ENCODE measurements at places on chromosomes 4 and X.
A peak's percentile ranks its signal among the peaks of the same experiment; 100 is the strongest.

- no peak overlapping the region for H3K27ac ChIP-seq
- H3K4me1 ChIP-seq = no peaks in the 10 kb centered on the region
- H3K36me3 ChIP-seq = no peaks in the 10 kb centered on the region
- no peak overlapping the region for H3K4me3 ChIP-seq
Observed at GRCh38 chrX:40933706-40934425, 151.4 kb upstream of the USP9X start.

DNA sequence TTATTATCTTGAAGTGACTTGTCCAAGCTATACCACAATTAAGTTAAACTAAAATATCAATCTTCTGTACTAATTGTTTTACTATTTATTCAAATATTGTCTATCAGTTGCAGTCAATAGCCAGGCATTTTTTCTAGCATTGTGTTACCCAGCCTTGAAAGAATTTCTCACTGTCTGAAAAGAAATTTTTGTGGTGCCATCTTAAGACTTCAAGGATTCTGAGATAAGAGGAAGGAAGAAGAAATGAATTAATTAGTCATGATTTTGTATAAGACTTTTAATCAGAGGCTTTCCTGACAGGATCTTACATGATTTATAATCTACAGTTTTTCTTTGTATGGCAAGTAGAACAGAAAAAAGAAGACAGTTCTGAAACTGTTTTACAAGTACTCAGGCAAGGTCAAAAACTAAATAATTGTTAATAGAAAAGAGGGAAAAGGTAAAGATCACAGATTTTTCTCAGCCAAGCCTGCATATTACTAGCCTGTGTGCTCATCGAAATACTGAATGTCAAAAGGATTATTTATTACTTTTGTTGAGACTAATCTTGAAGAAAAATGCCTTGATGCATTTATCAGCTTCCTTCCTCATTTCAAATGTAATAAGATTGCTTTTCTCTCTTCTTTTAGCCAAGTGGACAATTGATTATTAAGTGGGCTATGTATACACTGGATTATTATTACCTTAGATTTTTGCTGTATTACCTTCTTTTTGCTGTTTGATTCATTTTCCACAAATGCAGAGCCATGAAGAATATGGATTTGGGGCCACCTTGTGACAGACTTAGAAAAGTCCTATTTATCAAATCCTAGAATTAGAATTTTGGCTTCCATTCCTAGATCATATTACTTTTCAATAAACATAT lies 53.8 kb downstream of the CXCL1 start:
- no peak overlapping the region for H3K27ac ChIP-seq
- DNase-seq = no peak
- no peaks in the 10 kb centered on the region for H3K27me3 ChIP-seq
- H3K4me3 ChIP-seq = no peak overlapping the region
- no peaks in the 10 kb centered on the region for H3K4me1 ChIP-seq

DNA sequence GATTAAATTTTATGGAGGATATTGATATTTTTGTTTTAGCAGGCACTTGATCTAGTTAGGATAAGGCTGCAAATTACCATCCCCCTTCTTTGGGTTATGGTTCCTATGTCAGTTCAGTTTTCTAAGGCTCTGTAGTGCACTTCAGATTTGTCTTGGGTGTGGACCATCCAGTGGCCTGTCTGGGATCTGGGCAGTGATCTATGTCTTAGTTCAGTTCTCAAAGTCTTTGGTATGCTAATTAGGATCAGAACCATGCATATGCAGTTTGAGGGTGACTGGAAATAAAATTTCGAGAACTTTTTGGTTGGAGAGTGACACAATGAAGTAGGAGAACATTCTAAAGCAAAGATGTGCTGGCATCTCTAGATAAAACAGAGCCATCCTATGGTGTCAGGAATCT lies 388.2 kb downstream of the MID1IP1 start:
- no peaks in the 10 kb centered on the region for H3K27me3 ChIP-seq
- H3K27ac ChIP-seq = no peak overlapping the region
- no peak for DNase-seq
- H3K4me1 ChIP-seq = no peaks in the 10 kb centered on the region

GRCh38 chr4:137521053-137521452 lies 11.2 kb downstream of the PCDH18 start:
- no peak for DNase-seq
- no peak overlapping the region for H3K4me3 ChIP-seq
- H3K27ac ChIP-seq = no peak overlapping the region
- no peaks in the 10 kb centered on the region for H3K27me3 ChIP-seq
- no peaks in the 10 kb centered on the region for H3K4me1 ChIP-seq

GRCh38 chrX:2423282-2423681 lies 77.5 kb downstream of the DHRSX start:
- H3K36me3 ChIP-seq = peaks cover 5% of the 10 kb centered on the region
- no peak for DNase-seq
- H3K4me1 ChIP-seq = no peaks in the 10 kb centered on the region
- H3K27me3 ChIP-seq = no peaks in the 10 kb centered on the region

DNA sequence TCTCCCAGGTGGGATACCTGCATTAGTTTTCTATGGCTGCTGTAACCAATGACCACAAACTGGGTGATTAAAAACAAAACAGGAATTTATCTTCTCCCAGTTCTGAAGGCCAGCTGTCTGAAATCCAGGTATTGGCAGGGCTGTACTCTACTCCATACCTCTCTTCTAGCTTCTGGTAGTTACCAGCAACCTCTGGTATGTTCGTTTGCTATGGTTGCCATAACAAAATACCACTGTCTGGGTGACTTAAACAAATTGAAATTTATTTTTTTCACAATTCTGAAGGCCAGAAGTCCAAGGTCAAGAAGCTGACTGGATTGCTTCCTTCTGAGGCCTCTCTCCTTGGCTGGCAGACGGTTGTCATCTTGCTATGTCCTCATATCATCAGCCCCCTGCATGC lies 642.1 kb upstream of the TENM3 start:
- no peaks in the 10 kb centered on the region for H3K36me3 ChIP-seq
- H3K4me1 ChIP-seq = no peaks in the 10 kb centered on the region
- peak; percentile 76 for DNase-seq
- no peak overlapping the region for H3K4me3 ChIP-seq
- no peak overlapping the region for H3K27ac ChIP-seq

DNA sequence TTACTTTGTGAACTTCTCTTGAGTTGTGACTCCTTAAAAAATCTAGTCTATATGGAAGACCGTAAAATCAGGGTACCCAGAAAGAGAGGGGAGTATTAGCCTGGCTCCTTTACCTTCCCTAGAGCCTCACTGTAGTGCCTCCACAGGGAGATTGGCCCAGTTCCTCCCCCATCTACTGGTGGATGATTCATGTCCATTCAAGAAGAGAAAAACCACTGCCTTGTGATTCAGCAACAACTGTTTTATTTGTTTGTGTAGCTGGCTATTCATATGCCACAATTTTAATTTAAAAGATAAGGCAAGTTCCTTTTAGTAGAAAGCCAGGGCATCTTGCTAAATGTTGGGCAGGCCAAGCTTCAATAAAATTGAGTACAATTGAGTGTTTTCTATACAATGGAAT lies 221.8 kb upstream of the KCNIP4 start:
- no peaks in the 10 kb centered on the region for H3K36me3 ChIP-seq
- DNase-seq = no peak
- no peaks in the 10 kb centered on the region for H3K27me3 ChIP-seq
- no peak overlapping the region for H3K27ac ChIP-seq
- H3K4me3 ChIP-seq = no peak overlapping the region

GRCh38 chr4:144644368-144645101 lies 1.4 kb upstream of the HHIP start:
- no peak for DNase-seq
- H3K27me3 ChIP-seq = peaks cover 28% of the 10 kb centered on the region
- H3K27ac ChIP-seq = no peak overlapping the region
- no peak overlapping the region for H3K4me3 ChIP-seq

- H3K27ac ChIP-seq = no peak overlapping the region
- no peaks in the 10 kb centered on the region for H3K36me3 ChIP-seq
- DNase-seq = no peak
- H3K4me3 ChIP-seq = no peak overlapping the region
- no peaks in the 10 kb centered on the region for H3K27me3 ChIP-seq
Observed at GRCh38 chr4:55758570-55758969, 61.0 kb upstream of the EXOC1L start.

DNA sequence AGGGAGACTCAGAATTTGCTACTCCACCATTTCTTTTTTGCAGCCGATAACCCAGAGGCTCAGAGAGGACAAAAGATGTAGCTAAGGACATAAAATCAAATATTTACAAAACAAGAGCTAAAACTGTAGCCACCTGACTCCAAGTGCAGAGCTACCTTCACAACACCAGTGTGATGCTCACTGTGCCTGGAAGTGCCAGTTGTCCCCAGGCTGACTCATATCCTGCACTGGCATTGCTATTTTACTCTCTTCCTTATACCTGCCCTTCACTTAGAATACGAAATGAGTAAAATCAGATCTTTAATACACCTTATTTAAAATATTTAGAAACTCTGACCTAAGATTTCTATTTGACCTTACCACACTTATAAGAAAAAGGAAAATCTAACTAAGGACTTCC lies 39.5 kb downstream of the SLC7A11 start:
- no peak overlapping the region for H3K27ac ChIP-seq
- H3K36me3 ChIP-seq = no peaks in the 10 kb centered on the region
- no peaks in the 10 kb centered on the region for H3K27me3 ChIP-seq
- H3K4me3 ChIP-seq = no peak overlapping the region
- no peaks in the 10 kb centered on the region for H3K4me1 ChIP-seq
- no peak for DNase-seq

GRCh38 chrX:124548571-124548970 lies 202.2 kb downstream of the SH2D1A start:
- H3K27ac ChIP-seq = no peak overlapping the region
- no peaks in the 10 kb centered on the region for H3K27me3 ChIP-seq
- no peaks in the 10 kb centered on the region for H3K4me1 ChIP-seq

DNA sequence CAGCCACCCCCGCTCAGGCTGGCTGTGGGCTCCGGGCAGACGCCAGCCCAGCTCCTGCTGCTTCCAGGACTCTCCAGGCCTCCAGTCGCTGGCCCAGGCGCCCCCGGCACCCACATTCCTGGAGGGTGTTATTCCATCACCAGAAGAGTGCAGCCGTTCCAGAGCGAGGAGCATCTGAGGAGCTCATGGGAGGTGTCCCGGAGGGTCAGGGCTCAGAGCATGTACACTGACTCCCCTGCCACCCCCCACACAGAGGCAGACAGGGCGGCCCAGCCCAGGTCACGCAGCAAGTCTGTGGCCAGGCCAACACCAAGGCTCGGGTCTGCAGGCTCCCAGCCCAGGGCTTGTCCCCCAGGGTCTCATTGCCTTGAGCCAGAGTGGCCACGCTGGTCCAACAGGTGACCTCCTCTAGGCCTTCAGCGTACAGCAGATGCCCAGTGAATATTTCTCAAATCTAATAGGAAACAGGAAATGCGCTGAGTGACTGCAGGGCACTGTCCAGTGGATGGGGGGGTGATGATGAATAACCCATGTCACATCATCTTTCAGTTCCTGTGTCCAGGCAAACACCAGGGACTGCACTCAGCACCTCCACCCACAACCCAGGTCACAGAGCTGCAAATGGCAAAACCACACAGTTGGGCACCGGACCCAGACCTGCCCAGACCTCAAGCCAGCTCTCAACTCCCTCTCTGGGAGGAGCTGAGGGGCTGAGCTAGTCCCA lies 37.2 kb downstream of the ABLIM2 start:
- no peaks in the 10 kb centered on the region for H3K27me3 ChIP-seq
- no peak overlapping the region for H3K4me3 ChIP-seq
- H3K27ac ChIP-seq = no peak overlapping the region
- H3K4me1 ChIP-seq = peaks cover 17% of the 10 kb centered on the region
- no peaks in the 10 kb centered on the region for H3K36me3 ChIP-seq

GRCh38 chr4:48129307-48130014 lies 4.6 kb downstream of the TXK start:
- peaks cover 7% of the 10 kb centered on the region for H3K4me1 ChIP-seq
- no peak overlapping the region for H3K27ac ChIP-seq
- H3K4me3 ChIP-seq = no peak overlapping the region
- DNase-seq = no peak
- no peaks in the 10 kb centered on the region for H3K27me3 ChIP-seq

DNA sequence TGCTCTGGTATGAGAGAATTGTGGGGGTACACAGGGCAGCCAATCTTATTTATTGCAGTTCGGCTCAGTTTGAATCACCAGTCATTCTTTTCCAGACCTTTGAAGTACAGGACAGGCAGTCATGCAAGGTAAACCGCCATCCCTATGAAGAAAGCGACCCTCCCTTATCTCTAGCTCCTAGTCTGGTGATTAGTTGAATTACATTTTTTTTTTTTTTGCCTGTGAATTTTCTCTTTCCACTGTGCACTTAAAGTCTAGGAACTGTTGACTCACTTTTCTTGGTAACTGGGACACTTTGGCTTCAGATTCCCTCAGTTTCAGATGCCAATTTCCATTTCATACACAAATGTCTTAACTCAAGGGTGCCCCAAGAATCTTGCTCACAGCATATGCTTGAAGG lies 82.4 kb upstream of the FAM9C start:
- H3K36me3 ChIP-seq = no peaks in the 10 kb centered on the region
- no peak overlapping the region for H3K4me3 ChIP-seq
- H3K27me3 ChIP-seq = no peaks in the 10 kb centered on the region
- no peak overlapping the region for H3K27ac ChIP-seq
- no peak for DNase-seq

DNA sequence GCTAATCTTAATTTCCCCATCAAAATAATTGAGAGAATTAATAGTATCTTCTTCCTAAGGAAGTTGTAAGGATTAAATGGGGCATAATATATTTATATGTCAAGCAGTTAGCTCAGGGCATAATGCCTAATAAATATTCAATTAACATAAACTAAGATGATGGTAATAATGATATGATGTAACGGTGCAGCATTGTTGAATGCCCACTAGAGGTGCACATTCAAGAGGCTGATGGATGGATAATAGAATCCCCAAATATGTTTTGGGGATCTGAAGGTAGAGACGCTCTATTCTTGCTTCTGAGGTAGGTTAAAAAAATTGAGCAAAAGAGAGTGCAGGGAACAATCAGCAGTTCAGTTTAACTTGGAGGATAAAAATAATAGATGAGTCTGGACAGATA lies 37.1 kb downstream of the ATOH1 start:
- H3K27me3 ChIP-seq = no peaks in the 10 kb centered on the region
- no peak overlapping the region for H3K4me3 ChIP-seq
- DNase-seq = no peak

- H3K27ac ChIP-seq = no peak overlapping the region
- DNase-seq = no peak
- H3K27me3 ChIP-seq = no peaks in the 10 kb centered on the region
- peaks cover 12% of the 10 kb centered on the region for H3K36me3 ChIP-seq
Observed at GRCh38 chr4:55447831-55448230, 52.1 kb downstream of the TMEM165 start.

DNA sequence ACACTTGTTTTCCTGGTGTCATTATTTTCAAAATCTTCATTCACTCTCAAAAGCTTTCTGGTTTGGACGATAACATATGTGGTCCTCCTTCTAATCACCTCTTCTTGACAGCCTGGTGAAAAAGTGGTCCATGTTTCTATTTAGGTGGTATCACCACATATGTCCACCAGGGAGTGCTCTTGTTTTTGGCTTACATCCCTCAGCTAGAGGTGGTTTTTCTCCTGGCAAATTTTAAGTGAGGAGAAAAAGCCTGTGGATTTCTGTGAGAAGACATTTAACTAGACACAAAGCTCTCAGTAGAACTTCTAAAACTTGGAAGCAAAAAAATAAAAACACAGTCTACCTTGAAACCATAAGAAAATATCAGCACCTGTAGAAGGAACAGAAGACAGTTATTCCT lies 58.0 kb upstream of the FRMPD4 start:
- H3K4me3 ChIP-seq = no peak overlapping the region
- H3K27me3 ChIP-seq = no peaks in the 10 kb centered on the region
- peak; percentile 58 for DNase-seq

Measured in trophoblast cell (in vitro differentiated cells and primary cell).